Substantia nigra (tissue), 51 donors: ENCODE measurements at places on chromosomes 12 and 14.

GRCh38 chr12:109154451-109155438 is 38.4 kb downstream of the ACACB start:
- peak; percentile 81 for DNase-seq

- no peak for DNase-seq
Observed at GRCh38 chr14:24631749-24632335, 2.1 kb downstream of the GZMB start.

DNA sequence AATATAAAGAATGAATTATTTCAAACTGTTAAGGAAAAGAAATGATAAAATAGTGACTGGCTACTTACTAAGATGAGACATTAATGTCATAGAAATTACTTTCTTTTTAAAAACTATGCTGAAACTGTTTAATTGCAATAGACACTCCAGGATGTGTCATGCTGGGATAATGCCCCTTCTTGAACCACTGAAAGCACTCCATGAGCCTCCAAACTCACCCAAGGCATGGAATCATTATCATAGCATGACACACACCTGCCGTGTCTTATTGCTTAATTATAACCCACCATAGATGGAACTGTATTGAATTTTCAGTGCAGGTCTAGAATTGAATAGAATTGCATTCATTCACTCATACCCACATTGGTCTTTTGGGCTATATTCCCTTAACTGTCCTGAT is 4.3 kb downstream of the MBIP start:
- no peak for DNase-seq

GRCh38 chr14:68767248-68767645 is 25.6 kb downstream of the ZFP36L1 start:
- no peak for DNase-seq

GRCh38 chr12:127191129-127191528 is 1075.8 kb upstream of the TMEM132C start:
- DNase-seq, result no peak

DNA sequence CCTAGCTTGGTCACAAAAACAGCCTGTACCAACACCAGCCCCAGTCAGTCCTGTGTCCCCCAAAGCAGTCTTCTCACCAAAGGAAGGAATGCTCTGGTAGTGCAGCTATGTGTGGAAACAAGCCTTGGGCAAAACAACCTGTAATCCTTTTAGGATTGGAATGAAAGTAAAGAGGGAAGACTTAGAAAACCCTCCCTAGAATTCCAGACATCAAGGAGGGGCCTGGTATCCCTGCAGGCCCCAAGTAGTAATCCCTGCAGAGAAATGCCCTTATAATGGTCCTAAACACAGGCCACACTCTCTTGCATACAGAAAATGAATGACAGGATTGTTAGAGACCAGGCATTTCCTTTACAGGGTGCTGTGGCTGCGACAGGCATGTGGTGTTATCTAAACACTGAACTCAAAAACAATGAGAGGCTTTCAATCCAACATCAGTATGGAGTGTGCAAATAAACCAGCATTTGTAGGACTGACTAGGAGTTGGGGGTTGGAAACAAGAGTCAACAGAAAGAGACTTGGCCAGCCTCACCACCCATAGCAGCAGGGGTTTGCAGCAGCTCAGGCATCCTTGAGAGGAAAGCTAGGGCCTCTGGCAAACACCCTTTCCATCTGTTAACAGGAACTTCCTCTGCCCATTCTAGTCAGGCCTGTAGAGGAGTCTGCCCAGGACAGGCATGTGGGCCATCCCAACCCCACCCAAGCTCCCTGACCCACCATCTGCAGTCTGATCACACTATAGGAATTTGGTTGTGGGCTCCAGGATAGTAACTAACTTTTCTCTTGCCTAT is 59.1 kb downstream of the DCAF5 start:
- DNase-seq, result peak; percentile 8

DNA sequence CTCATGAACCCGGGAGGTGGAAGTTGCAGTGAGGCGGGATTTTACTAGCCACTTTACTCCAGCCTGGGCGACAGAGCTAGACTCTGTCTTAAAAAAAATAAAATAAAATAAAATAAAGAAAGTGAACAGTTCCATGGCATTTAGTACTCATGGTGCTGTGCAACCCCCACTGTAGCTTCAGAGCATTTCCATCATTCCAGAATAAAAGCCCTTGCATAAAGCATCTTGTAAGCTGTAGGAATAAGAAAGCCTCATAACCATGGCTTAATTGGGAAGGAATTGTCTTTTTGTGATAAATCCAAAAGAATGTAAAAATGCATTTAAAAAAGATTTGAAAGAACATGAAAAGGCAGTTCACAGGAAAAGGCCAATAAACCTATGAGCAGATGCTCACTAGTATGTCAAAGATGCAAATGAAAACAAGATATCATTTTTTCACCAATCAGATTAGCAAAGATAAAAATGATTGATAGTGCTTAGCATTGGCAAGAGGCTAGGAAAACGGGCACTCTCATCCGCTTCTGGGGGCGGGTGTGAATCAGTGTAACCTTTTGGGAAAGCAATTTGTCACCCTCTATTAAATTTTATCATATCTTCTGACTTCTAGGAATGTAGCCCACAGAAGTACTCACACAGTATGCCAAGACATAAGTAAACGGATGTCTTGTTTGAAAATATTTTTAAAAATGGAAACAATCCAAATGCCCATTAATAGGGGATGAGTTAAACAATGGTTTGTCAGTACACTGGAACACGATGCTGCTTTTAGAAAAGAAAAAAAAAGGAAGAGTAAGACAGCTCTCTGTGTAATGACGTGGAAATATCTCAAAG is 46.6 kb downstream of the CFAP251 start:
- no peak for DNase-seq

GRCh38 chr12:109504068-109504467 is 26.6 kb downstream of the UBE3B start:
- no peak for DNase-seq

DNA sequence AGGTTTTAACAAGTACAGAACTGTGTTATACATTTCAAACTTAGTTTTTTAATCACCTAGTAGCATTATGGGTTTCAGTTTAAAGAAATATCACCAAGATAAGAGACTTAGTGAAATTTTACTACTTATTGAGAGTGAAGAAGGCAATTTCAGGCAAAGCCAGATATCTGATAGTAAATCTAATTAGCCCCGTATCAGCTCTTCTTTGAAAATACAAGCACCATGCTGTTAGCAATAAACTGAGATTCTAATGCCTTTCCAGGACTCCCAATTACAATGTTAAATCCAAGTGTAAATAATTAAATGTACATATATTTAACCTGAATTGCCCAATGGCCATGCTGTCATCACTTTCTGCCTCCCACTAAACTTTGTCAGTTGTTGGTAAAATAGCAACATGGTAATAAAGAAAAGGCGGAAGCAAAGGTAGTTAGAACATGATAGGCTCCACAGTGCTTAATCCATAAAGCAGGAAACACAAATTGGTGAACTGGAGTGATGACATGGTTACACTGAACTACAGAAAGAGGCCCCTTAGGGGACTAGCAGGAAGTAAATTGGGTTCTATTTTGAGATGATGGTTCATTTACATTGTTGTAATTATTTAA is 646.1 kb downstream of the C12orf50 start:
- no peak for DNase-seq

GRCh38 chr12:17020765-17021164 is 414.8 kb upstream of the LMO3 start:
- DNase-seq, result no peak

GRCh38 chr14:74594606-74595005 is 17.4 kb downstream of the LTBP2 start:
- no peak for DNase-seq

GRCh38 chr12:95949477-95950206 is 6.5 kb downstream of the AMDHD1 start:
- DNase-seq, result no peak

- DNase-seq, result no peak
Observed at GRCh38 chr12:81222846-81223592, 145.1 kb downstream of the ACSS3 start.

- no peak for DNase-seq
Observed at GRCh38 chr14:53456931-53457330, 303.8 kb upstream of the DDHD1 start.

DNA sequence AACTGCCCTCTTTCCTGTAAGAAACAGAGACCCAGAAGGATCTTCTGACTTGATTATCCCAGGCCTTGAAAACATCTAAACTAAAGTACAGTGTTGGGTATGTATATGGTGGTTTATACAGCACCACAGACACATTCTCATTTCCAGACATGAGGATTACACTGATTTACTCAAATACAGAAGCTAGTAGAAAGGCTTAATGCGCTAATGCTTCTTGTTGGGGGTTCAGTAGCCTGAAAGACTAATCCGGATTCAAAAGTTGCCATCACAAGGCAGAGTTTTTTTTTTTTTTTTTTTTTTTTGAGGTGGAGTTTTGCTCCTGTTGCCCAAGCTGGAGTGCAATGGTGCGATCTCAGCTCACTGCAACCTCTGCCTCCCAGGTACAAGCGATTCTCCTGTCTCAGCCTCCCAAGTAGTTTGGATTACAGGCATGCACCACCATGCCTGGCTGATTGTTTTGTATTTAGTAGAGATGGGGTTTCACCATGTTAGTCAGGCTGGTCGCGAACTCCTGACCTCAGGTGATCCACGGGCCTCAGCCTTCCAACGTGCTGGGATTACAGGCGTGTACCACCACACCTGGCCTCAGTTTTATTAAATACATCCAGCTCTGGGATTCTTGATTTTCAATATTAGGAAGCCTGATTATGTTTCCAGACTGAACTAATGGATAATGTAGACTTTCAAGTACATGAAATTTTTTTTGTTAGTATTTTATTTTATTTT is 46.3 kb upstream of the HECTD1 start:
- no peak for DNase-seq

GRCh38 chr12:44873898-44874297 is 2.2 kb downstream of the NELL2 start:
- no peak for DNase-seq

- no peak for DNase-seq
Observed at GRCh38 chr12:75677522-75677921, 166.1 kb upstream of the KRR1 start.
